ENCODE measurements at places on chromosomes 2 and 18. TPM values are rescaled to one million over a fixed set of nuclear protein-coding genes. Genes with fewer than 3 reads are reported as not detected.

The GLI2 gene
- 17.2 TPM for total RNA-seq

The RAPGEF4 gene
- 10.1 TPM for total RNA-seq

The DAW1 gene
- total RNA-seq, result 7.7 TPM

The SIX2 gene
- 0.26 TPM for total RNA-seq

The KCNE4 gene
- 5.9 TPM for total RNA-seq

The TMEM247 gene
- not detected for total RNA-seq

The CCDC141 gene
- 22.5 TPM for total RNA-seq

The PRLH gene
- not detected for total RNA-seq

The ANKRD53 gene
- 0.96 TPM for total RNA-seq

The MOCOS gene
- total RNA-seq, result 5.1 TPM

The REG3G gene
- not detected for total RNA-seq

The KCNG3 gene
- total RNA-seq, result 0.70 TPM

The SH3RF3 gene
- 7.6 TPM for total RNA-seq

The PARD3B gene
- 24.6 TPM for total RNA-seq

The CYRIA gene
- total RNA-seq, result 20.3 TPM

The DSEL gene
- 17.3 TPM for total RNA-seq

The PXDN gene
- total RNA-seq, result 116 TPM

The CAPN14 gene
- 0.26 TPM for total RNA-seq

The GPN1 gene
- 25.0 TPM for total RNA-seq

The GRHL1 gene
- total RNA-seq, result 4.7 TPM

The LYG2 gene
- not detected for total RNA-seq

The FER1L5 gene
- 0.29 TPM for total RNA-seq

The COLEC12 gene
- 32.9 TPM for total RNA-seq

The TLX2 gene
- total RNA-seq, result not detected

The SERPINB10 gene
- total RNA-seq, result not detected

The ASB18 gene
- total RNA-seq, result not detected

The ACKR3 gene
- total RNA-seq, result 12.6 TPM

The CRYGC gene
- not detected for total RNA-seq

The EGR4 gene
- not detected for total RNA-seq

The BIN1 gene
- 36.0 TPM for total RNA-seq

The FBXO41 gene
- 2.4 TPM for total RNA-seq

The CCL20 gene
- 15.7 TPM for total RNA-seq

The LCT gene
- total RNA-seq, result 0.08 TPM

The SUPT7L gene
- total RNA-seq, result 32.2 TPM

The ITPRIPL1 gene
- 1.3 TPM for total RNA-seq

The MROH2A gene
- not detected for total RNA-seq

The ABCG8 gene
- total RNA-seq, result not detected

The DNAJC5G gene
- total RNA-seq, result not detected

The PER2 gene
- total RNA-seq, result 14.2 TPM

The IL36RN gene
- not detected for total RNA-seq

Data from left lung (tissue), 14 donors.